Muscle of leg (tissue), 16 donors: ENCODE measurements at places on chromosomes 3 and 15. TPM values are rescaled to one million over a fixed set of nuclear protein-coding genes. Genes with fewer than 3 reads are reported as not detected.

GOLGA8T gene
- 0.27 TPM for total RNA-seq

ZSCAN29 gene
- 18.8 TPM for total RNA-seq

PIGZ gene
- total RNA-seq: 0.84 TPM

CHAC1 gene
- total RNA-seq: 2.0 TPM

TAGLN3 gene
- 3.5 TPM for total RNA-seq

ADGRG7 gene
- total RNA-seq: not detected

MAGEF1 gene
- total RNA-seq: 52.5 TPM

DNA sequence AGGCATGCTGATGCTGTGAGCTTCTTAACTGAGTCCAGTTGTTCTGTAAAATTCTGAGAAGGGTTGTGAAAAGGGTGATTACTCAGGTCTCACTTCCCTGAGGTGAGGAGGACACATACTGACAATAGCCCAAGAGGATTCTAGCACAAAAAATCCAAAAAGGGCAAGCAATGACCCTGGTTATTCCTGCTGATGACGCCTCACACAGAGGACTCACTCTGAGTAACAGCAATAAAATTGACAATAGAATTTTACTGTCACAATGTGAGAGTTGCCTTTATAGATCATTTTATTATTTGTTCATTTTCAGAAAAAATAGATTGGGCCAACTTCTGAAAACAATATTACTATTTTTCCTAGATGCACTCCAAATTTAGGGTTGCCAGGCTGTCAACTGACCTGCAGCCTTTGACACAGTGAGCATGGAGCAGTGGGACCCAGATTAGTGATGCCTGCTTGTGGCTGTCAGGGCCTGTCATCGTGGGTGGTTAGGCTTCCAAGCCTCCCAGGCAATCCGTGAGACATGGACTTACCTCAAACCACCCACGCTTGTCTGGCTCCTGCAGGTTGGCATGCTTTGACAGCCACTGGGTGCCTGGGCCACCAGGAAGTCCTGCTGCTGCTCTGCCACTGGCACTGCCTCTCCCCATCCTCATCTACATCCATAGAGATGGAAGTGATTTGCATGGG, 396.0 kb upstream of the THBS1 start:
- DNase-seq: no peak

DNA sequence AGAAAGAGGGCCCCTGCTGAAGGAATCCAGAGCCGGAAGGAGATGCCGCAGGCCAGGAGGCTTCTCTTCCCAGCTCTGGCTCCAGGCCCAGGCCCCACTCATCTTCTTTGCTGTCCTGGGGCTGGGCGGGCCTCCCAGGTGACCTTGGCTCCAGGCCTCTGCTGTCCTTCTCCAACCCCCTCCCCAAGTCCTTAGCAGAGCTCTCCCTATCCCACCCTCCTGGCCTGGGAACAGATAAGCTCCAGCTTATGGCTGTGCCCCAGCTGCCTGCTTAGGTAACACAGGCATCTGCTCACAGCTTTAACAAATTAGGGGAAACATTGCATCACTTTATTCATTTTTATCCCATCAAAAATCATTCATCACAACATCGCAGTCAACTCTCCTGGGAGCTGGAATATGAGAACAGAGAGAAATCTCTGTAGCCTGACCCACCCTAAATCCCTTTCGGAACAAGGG, 86.9 kb downstream of the SEMA5B start:
- peak; percentile 76 for DNase-seq

DNA sequence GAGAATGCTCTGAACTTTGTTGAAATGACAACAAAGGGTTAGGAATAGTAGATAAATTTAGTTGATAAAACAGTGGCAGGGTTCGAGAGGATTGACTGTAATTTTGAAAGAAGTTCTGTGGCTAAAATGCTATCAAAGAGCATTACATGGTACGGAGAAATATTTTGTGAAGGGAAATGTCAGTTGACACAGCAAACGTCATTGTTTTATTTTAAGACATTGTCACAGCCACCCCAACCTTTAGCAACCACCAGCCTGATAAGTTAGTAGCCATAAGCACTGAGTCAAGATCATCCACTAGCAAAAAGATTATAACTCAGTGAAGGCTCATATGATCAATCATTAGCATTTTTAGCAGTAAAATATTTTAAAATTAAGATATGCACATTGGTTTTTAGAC, 8.7 kb upstream of the ST3GAL6 start:
- no peak for DNase-seq

DNA sequence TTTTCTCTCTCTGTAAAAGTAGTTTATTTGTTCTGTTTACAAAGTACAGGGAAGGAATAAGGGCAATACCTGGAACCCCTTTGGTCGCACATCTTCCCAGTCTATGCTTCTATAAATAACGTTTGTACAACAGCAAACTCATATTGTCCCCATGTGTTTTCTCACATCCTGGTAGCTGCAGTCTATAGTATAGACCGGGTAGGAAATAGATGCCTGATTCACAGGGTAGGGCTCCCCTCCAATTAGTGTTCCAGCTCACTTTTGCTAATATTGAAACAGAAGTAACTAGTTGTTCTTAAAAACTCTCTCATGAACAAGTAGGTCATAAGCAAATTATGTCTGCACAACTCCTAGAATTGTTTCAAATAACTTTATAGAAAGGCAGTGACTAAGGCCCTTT, 17.7 kb downstream of the ATG7 start:
- DNase-seq: no peak

DNA sequence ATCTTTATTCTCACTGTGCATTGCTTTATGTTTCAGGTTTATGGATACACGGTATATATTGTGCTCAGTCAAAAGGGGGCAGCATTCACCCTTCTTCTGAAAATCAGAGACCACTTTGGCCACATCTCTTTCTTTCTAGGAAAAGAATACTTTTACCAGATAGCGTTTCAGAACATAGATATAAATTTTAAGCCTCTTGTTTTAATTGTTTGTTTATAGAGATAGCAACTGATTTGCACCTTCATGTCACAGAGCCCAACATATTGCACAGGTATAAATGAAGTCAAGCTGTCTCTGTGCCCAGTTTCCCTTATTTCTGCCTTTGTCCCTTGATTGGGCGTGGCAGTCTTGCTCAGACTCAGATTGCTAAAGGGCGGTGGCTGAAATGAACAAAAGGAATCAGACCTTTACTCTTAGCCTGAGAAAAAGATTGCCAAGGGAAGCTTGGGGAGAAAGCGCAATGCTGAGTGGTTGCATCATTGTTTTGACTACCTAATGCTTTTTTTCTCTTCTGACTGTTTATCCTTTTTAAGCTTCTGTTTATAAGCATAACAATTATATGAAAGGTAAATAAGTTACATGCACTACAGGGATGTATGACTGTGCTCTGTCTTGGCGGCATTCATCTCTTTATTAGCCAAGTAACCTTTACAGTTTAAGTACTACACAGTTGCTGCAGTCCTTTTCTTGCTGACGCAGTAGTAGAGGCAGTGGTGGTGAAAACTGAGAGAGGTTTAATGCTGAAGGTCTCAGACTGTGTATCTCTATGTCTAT, 70.8 kb upstream of the ZBTB20 start:
- DNase-seq: peak; percentile 79

GRCh38 chr3:57919987-57920386, 88.2 kb upstream of the FLNB start:
- peak; percentile 21 for DNase-seq

DNA sequence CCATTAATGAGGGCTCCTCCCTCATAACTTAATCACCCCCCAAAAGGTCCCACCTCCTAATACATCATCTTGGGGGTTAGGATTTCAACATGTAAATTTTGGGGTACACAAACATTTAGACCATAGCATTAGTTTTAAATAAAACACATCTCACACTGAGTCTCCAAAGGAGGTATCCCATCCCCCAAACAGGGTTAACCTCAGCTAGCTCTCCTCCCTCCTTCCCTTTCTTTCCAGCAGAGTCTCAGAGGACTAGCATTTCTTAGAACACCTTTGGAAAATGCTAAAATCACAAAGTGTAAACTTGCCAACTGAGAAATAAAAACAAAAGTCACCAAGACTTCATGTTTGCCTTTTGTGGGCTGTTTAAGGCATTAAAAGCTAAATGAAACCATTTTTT, 51.2 kb upstream of the FOXB1 start:
- no peak for DNase-seq

DNA sequence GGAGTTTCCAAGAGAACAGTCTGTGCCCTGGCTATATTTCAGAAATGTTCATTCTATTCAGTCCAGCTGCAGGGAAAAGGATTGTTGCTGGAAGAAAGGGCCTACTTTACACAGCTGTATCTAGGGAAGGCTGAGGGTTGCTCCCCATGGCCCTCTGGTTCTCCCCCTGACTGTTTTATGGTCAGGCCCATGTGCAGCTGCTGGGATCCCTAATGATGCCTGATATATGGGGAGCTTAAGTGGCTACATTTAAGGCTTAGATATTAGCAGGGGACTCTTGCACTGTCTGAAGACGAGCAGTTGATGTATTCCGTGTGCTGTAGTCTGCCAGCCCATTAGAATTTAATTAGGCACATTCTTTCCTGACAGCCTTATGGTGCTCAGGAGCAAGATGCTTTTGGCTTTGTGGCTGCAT, 72.0 kb downstream of the FAM43A start:
- peak; percentile 98 for DNase-seq

- no peak for DNase-seq
These were observed 275.2 kb upstream of the MEIS2 start for GRCh38 chr15:37375519-37375918.

DNA sequence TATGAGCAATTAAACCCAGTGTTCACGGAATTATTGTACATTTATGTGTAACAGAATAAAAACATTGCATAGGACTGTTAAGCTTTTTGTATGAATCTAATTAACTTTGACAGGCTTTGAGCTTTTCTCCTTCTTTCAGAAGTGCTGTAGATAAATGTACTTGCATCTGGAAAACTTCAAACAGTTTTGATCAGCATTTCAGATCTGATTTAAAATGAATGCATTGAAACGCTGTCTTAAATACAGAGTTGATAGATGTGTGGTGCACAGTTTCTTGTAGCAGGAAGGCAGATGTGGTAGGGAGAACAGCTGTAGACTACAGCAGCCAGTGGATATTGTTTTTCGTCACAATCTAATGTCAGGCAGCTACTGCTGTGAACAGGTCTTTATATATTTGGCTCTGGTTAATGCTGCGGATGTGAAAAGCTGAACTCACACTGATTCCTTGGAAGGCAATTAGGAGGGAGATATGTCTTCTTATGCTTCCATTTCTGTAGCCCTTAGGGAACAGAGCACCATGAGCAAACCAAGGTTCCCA, 193.8 kb upstream of the GOLIM4 start:
- peak; percentile 2 for DNase-seq

- DNase-seq: peak; percentile 56
These were observed 4.3 kb upstream of the TSEN2 start for GRCh38 chr3:12479919-12480427.

GRCh38 chr3:191340966-191341365, 10.6 kb upstream of the UTS2B start:
- DNase-seq: no peak

- DNase-seq: no peak
These were observed 40.1 kb downstream of the ITGB5 start for GRCh38 chr3:124847051-124847450.

DNA sequence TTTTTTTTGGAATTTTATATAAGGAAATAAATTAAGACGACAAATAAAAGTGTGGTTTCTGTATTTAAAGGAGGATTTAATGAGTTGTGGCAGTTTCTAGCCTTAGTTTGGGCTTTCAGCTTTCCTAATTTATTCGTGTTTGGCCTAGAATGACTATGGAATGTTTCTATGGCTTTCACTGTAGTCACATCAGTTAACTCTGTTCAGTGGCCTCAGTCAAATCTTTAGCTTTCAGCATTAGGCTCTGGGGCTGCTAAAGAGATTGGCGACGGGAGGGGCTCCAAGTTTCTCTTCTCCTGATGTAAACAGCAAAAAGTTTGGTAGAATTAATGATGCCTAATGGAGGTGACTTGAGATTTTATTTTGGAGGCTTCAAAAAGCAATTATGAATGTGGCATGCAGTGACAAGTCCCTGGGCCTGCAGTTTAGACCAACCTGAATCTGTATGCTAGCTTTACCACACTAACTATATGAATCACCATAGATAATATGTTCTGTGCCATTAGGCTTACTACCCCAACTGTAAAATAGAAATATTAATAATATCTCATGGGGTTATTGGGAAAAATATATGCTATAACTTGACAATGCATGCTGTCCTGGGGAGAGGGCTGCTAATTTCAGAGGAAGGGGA, 47.1 kb upstream of the ADGRG7 start:
- DNase-seq: no peak

DNA sequence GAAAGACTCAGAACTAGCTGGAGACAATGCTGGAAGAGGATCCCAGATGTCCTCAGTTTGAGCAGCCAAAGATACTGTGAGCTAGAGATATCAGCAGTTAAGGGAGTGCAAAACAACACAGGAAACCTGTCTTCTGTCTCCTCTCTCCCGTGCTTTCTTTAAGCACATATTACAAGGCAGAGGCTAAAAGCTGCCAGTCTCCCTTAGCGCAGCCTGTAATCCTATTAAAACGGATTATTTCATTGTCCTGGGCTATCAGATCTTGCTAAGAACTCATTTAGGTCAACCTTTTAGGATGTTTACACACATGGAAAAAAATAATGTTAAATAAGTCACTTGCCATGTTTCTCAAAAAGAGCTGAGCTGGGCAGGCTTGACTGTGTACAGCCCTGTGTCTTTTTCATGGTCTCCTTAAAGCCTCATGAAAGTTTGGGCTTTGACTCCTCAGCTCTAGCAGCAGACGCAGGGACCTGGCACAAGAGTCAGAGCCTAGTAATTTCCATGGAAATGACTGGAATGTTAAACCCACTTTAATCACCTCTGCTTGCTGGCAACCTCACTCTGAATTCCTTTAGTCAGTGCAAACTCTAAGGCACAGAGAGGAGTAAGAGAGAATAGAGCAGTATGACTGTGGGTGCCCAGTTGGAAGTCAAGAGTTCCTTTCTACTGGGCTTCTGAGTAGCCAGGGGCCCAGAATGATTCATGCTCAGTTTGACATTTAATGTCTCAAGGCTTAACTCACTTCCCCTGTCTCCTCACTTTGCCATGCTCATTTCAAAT, 491.9 kb downstream of the NTRK3 start:
- DNase-seq: peak; percentile 13

GRCh38 chr3:55060896-55061719, 133.2 kb upstream of the LRTM1 start:
- no peak for DNase-seq

GRCh38 chr3:129058441-129059200, 2.0 kb upstream of the GP9 start:
- no peak for DNase-seq

GRCh38 chr3:106276755-106277612, 408.2 kb upstream of the CBLB start:
- no peak for DNase-seq

DNA sequence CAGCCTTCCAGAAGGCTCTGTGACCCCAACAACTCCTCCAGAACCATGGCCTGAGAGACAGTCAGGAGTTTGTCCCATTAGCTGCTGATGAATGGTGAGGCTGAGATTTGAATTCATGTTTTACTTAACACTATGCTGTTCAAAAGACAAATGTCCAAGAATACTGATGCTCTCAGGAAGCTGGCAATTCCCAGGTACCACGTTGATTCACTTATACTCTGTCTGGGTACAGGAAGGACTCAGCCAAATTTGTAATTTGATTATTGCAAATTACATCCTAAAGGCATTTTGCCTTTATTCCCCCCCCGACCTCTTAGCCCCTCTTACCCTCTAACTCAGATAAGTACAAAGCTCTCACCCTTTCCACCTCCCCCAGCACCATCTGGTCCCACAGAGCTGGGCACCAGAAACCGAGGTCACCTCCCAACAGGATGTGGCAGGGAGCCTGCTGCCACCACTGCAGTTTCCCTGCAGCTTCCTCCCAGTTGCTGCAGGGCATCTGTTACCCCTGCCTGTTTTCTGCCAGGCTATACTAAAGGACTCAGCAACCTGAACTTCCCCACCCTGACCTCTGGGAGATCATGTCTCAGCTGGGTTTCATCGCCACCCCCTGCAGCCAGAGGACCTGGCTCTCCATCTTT, 33.6 kb downstream of the EAF1 start:
- no peak for DNase-seq

GRCh38 chr3:190167936-190168680, 47.4 kb upstream of the P3H2 start:
- DNase-seq: no peak
